Endothelial cell of umbilical vein (primary cell): ENCODE measurements at places on chromosomes 16 and 17. TPM values are rescaled to one million over a fixed set of nuclear protein-coding genes. Genes with fewer than 3 reads are reported as not detected.

Gene CLEC18B
- total RNA-seq = 0.25 and 0.49 TPM in 2 replicates

Gene CHP2
- not detected in 2 replicates for total RNA-seq

Gene SCN4A
- total RNA-seq = 0.40 TPM in 1 of 2 replicates, not detected in the other

Gene ANKRD13B
- total RNA-seq = 21.1 and 22.8 TPM in 2 replicates

Gene METTL2A
- 23.3 and 24.1 TPM in 2 replicates for total RNA-seq

Gene CX3CL1
- 1.2 and 2.3 TPM in 2 replicates for total RNA-seq

Gene SOST
- total RNA-seq = not detected in 2 replicates

Gene MILR1
- 1.2 and 1.6 TPM in 2 replicates for total RNA-seq

Gene FNDC8
- total RNA-seq = not detected in 2 replicates

Gene COPZ2
- total RNA-seq = 12.5 and 16.3 TPM in 2 replicates

Gene CHST5
- 0.29 TPM in 1 of 2 replicates, not detected in the other for total RNA-seq

Gene ULK2
- total RNA-seq = 17.6 and 19.3 TPM in 2 replicates

Gene SLC43A2
- 41.7 and 54.6 TPM in 2 replicates for total RNA-seq

Gene BEAN1
- not detected in 2 replicates for total RNA-seq

Gene NTN1
- total RNA-seq = 0.18 TPM in 2 replicates

Gene PITPNM3
- total RNA-seq = 0.76 and 1.9 TPM in 2 replicates

Gene DBNDD1
- 28.2 and 33.6 TPM in 2 replicates for total RNA-seq

Gene TBC1D3C
- not detected in 2 replicates for total RNA-seq

Gene UBFD1
- 64.8 and 69.9 TPM in 2 replicates for total RNA-seq

Gene ATAD5
- total RNA-seq = 8.4 and 9.4 TPM in 2 replicates

Gene CDH13
- total RNA-seq = 98.5 and 124 TPM in 2 replicates

Gene CETP
- total RNA-seq = 2.8 and 3.3 TPM in 2 replicates

Gene KRTAP9-2
- not detected in 2 replicates for total RNA-seq

Gene TGFB1I1
- total RNA-seq = 115 and 123 TPM in 2 replicates

Gene ITGAL
- total RNA-seq = not detected in 2 replicates

Gene PRCD
- total RNA-seq = not detected in 2 replicates

Gene G6PC1
- total RNA-seq = not detected in 2 replicates

Gene GRIN2C
- total RNA-seq = 0.09 and 0.60 TPM in 2 replicates

Gene IGSF6
- total RNA-seq = not detected in 2 replicates

Gene CDH1
- 0.69 TPM in 1 of 2 replicates, not detected in the other for total RNA-seq

Gene CLEC19A
- not detected in 2 replicates for total RNA-seq

Gene TMEM92
- total RNA-seq = not detected in 2 replicates

Gene NXPH3
- 2.0 and 2.1 TPM in 2 replicates for total RNA-seq

Gene TK1
- 110 and 111 TPM in 2 replicates for total RNA-seq

Gene CLDN6
- total RNA-seq = not detected in 2 replicates

Gene KRT36
- not detected in 2 replicates for total RNA-seq

Gene TMEM235
- total RNA-seq = 0.38 TPM in 1 of 2 replicates, not detected in the other

Gene FBXL16
- total RNA-seq = 0.22 TPM in 1 of 2 replicates, not detected in the other

Gene MFAP4
- total RNA-seq = not detected in 2 replicates
